ENCODE measurements at places on chromosomes 5 and 9. TPM values are rescaled to one million over a fixed set of nuclear protein-coding genes. Genes with fewer than 3 reads are reported as not detected.

NR5A1 gene
- total RNA-seq: not detected

- peaks cover 18% of the 10 kb centered on the region for H3K4me1 ChIP-seq
- H3K36me3 ChIP-seq: no peaks in the 10 kb centered on the region
- no peaks in the 10 kb centered on the region for H3K27me3 ChIP-seq
- no peak for DNase-seq
Observed at GRCh38 chr9:121281614-121282276, 13.8 kb downstream of the GSN start.

DNA sequence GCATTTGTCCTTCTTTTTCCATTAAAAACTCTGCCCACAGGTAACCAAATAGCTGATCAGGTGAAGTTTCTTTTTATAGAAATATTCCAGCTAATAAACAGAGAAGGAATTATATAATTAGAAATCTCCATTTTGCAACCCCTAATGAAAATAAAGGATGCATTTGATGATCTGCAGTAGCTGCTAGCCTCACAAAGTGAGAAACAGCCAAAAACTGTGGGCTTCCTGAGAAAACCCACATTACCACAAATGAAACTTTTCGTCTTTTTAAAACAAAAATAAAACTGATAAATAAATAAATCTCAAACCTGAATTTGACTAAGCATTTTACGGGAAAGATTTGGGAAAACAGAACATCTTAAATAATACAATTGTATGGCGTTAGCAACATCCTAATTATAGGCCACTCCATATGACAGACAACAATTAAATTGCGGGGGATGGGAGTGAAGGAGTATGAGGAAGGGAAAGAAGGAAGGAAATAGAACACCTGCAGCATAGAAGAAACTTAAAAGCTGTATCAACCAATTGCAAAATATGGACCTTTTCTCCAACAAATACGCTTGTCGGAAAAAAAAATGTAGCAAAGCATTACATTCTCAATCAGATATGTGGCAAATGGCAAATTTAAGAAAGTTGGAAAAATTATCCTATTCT is 283.0 kb upstream of the ITGA1 start:
- peak; percentile 27 for DNase-seq
- peaks cover 22% of the 10 kb centered on the region for H3K27me3 ChIP-seq
- H3K4me3 ChIP-seq: peak overlapping the region; percentile 37
- H3K27ac ChIP-seq: no peak overlapping the region

- DNase-seq: no peak
- no peaks in the 10 kb centered on the region for H3K4me1 ChIP-seq
- H3K36me3 ChIP-seq: no peaks in the 10 kb centered on the region
- no peak overlapping the region for H3K4me3 ChIP-seq
- H3K27ac ChIP-seq: no peak overlapping the region
Observed at GRCh38 chr9:3692606-3693005, 166.8 kb upstream of the RFX3 start.

GRCh38 chr5:35799753-35800152 is 56.9 kb upstream of the IL7R start:
- H3K27me3 ChIP-seq: no peaks in the 10 kb centered on the region
- H3K4me3 ChIP-seq: no peak overlapping the region
- DNase-seq: no peak
- H3K4me1 ChIP-seq: peaks cover 53% of the 10 kb centered on the region
- no peak overlapping the region for H3K27ac ChIP-seq

DNA sequence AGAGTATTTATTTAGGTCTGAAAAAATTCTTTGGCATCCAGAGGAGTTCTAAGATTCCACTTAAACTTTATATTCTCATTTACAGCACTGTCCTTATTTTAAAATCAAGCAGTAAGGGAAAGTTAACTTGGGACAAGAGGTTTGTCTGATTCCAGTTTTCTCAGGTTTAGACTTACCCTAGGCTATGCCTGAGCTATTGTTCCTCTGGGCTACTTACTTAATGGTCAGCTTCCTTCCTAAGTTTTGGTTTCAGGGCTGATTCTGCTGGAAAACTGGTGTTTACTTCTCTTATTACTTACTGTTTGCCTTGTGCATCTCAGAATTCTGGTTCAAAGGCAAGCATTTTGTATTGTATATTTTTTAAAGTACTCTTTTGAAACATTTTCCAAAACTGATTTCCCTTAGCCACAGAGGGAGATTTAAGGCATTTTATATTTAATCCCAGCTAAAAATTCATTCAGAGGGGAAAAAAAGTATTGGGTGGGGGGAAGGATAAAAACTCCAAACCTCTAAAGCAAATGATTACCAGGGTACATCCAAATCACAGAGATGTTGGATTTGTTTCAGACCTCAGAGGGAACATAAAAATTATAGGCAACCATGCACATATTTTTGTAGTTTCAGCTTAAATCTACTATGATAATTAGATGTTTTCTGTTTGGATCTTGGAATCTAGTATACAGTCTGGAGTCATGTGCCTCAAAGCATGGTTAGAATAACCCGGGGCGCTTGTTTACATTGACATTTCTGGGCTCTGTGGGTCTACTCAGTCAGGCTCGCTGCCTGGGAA is 290.0 kb downstream of the ARHGAP26 start:
- no peak overlapping the region for H3K4me3 ChIP-seq
- DNase-seq: no peak
- peaks cover 50% of the 10 kb centered on the region for H3K36me3 ChIP-seq
- no peak overlapping the region for H3K27ac ChIP-seq
- H3K27me3 ChIP-seq: no peaks in the 10 kb centered on the region

DNA sequence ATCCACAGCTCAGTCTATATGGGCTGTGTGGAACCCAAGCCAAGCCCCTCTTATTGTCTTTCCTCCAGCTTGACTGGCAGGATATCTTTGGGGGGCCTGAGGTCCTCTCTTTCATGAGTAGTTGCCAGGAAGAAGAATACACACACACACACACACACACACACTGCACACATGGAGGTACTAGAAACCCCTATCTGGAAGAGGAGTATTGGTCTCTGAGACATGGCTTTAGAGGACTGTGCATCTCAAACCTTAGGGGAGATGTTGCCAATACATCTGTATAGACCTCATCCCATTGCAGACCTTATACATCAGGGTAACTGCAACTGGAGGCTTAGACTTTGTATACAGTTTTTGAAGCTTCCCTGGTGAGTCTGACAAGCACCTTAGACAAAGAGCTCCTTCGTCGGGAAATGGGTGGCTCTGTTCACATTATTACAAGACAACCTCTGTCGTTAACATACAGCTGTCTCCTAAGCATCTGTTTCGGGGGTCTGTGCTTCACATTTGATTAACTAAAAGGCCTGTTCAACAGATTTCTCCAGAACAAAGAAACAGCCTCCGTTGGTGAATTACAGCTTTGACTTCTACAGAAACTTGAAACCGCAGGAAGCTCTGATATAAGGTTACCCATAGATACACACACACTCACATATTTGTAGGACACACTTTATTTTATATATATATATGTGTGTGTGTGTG is 5.5 kb upstream of the ENTREP1 start:
- DNase-seq: no peak
- H3K4me1 ChIP-seq: no peaks in the 10 kb centered on the region
- no peaks in the 10 kb centered on the region for H3K36me3 ChIP-seq
- no peak overlapping the region for H3K4me3 ChIP-seq

DNA sequence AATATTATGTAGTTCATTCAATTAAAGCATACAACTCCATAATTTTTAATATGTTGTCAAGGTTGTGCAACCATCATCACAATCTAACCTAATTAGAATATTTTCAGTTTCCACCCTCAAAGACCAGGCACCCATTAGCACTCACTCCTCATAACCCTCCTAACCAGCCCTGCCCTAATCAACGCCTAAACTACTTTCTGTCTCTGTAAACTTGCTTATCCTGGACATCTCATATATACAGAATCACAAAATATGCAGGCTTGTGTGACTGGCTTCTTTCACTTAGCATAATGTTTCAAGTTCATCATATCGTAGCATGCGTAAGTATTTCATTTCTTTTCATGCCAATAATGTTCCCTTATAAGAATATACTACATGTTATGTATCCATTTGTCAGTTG is 134.8 kb upstream of the NFIL3 start:
- DNase-seq: no peak
- H3K27me3 ChIP-seq: peaks cover 30% of the 10 kb centered on the region
- H3K36me3 ChIP-seq: no peaks in the 10 kb centered on the region
- H3K4me1 ChIP-seq: no peaks in the 10 kb centered on the region

- no peak overlapping the region for H3K27ac ChIP-seq
- peaks cover 8% of the 10 kb centered on the region for H3K36me3 ChIP-seq
- no peak overlapping the region for H3K4me3 ChIP-seq
- no peak for DNase-seq
- no peaks in the 10 kb centered on the region for H3K27me3 ChIP-seq
Observed at GRCh38 chr9:37229882-37230482, 109.6 kb downstream of the ZCCHC7 start.
